ENCODE measurements at places on chromosomes 6 and 20.
A peak's percentile ranks its signal among the peaks of the same experiment; 100 is the strongest.

GRCh38 chr20:6708010-6708409 lies 59.5 kb upstream of the BMP2 start:
- no peak for DNase-seq

GRCh38 chr6:33430991-33431879 lies 11.4 kb downstream of the SYNGAP1 start:
- peak; percentile 81 for DNase-seq

GRCh38 chr6:158505194-158505593 lies 54.7 kb upstream of the TMEM181 start:
- no peak for DNase-seq

GRCh38 chr6:136500414-136500813 lies 49.8 kb downstream of the MAP7 start:
- DNase-seq = no peak

GRCh38 chr6:156822747-156823206 lies 45.6 kb downstream of the ARID1B start:
- no peak for DNase-seq

Data from central memory CD4-positive, alpha-beta T cell (primary cell).